Esophagus muscularis mucosa (tissue), 4 donors: ENCODE measurements at places on chromosomes 3 and 15. TPM values are rescaled to one million over a fixed set of nuclear protein-coding genes. Genes with fewer than 3 reads are reported as not detected.

DNA sequence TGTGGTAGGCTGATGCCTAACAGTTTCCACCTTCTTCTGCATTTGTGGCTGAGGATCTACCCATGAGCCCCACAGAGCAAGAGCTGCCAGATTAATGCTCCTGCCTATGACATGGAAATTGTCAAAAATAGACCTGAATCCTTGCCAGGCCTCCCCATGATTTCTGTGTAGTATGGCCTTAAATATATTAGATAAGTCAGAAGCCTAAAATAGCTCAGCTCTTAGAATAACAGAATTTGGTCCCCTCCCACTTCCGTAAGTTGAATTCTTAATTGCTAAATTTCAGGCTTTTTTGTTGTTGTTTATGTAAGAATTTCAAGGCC, 129.0 kb downstream of the SERPINI1 start:
- no peaks in the 10 kb centered on the region for H3K36me3 ChIP-seq
- no peak overlapping the region for H3K4me3 ChIP-seq
- no peaks in the 10 kb centered on the region for H3K4me1 ChIP-seq
- no peak overlapping the region for H3K27ac ChIP-seq

DNA sequence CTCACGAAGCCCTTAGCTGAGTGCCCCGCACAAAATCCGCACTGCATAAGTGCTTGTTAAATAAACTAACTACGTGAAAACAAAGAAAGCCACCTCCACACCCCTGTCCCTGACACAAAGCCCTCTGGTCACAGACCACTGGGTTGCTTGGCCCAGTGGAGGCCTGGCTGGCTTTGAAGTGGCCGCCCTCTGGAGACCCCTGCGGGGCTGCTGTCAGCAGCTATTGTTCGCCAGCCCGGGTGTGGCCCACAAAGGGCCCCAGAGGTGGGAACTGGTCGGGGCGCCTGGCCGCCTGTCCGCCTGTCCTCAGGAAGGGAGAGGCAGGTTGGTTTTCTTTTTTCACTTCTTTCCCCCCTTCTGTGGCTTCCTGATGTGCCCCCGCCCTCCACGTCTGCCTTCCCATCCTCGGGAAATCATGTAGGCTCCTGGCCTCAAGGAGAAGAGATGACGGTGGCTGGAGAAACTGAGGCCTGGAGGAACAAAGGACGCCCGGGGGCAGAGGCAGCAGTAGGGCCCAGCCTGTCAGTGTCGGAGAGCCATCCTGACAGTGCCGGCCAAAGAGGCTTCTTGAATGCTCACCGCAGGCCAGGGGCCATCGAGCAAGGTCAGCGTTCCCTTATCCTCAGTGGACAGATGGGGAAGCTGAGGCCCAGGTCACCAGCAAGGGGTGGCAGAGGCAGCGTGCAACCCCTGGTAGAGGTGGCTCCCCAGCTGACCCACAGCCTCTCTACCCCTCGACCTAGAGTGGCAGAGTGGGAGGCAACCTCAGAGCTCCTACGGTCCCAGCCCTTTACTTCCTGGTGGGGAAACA, 61.1 kb downstream of the SLC6A6 start:
- H3K4me3 ChIP-seq, result no peak overlapping the region
- H3K36me3 ChIP-seq, result peaks cover 10% of the 10 kb centered on the region
- H3K27ac ChIP-seq, result no peak overlapping the region
- H3K27me3 ChIP-seq, result no peaks in the 10 kb centered on the region
- peaks cover 28% of the 10 kb centered on the region for H3K4me1 ChIP-seq

- no peak for DNase-seq
- H3K4me1 ChIP-seq, result no peaks in the 10 kb centered on the region
- H3K27me3 ChIP-seq, result no peaks in the 10 kb centered on the region
- H3K27ac ChIP-seq, result no peak overlapping the region
Measured at GRCh38 chr3:150292891-150293290, 115.2 kb upstream of the TSC22D2 start.

- no peak overlapping the region for H3K4me3 ChIP-seq
- H3K27ac ChIP-seq, result no peak overlapping the region
- H3K27me3 ChIP-seq, result no peaks in the 10 kb centered on the region
- H3K4me1 ChIP-seq, result no peaks in the 10 kb centered on the region
- DNase-seq, result no peak
Measured at GRCh38 chr15:41079717-41080116, 36.4 kb downstream of the INO80 start.

DNA sequence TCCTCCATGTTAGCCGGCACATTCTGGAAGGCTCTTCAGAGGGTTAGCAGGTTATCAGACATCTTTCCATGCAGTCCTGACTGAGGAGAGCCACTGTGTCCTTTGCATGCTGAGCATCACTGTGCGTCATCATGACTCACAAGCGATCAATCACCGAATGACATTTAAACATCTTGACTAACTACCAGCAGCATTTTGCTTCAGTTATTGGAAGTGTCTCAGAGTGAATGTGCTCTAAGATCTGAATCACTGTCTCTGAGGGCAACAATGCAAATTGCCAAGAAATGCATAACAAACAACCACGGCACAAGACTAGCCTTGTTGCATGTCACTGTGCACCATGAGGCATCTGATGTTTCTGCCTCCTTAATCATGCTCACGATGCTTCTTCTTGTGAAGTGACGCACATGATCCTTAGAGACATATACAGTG, 18.3 kb upstream of the ATP8B4 start:
- H3K27me3 ChIP-seq, result no peaks in the 10 kb centered on the region
- H3K4me3 ChIP-seq, result no peak overlapping the region
- no peak for DNase-seq
- peaks cover 25% of the 10 kb centered on the region for H3K4me1 ChIP-seq
- H3K27ac ChIP-seq, result no peak overlapping the region

- H3K27me3 ChIP-seq, result no peaks in the 10 kb centered on the region
- no peaks in the 10 kb centered on the region for H3K36me3 ChIP-seq
- no peak overlapping the region for H3K27ac ChIP-seq
- no peak for DNase-seq
Measured at GRCh38 chr3:161644891-161645635, 148.5 kb downstream of the OTOL1 start.

GRCh38 chr3:128217702-128218547, 64.6 kb downstream of the EEFSEC start:
- no peak overlapping the region for H3K4me3 ChIP-seq
- no peaks in the 10 kb centered on the region for H3K27me3 ChIP-seq
- H3K36me3 ChIP-seq, result no peaks in the 10 kb centered on the region
- H3K4me1 ChIP-seq, result no peaks in the 10 kb centered on the region
- no peak for DNase-seq

GRCh38 chr3:56878074-56878473, 76.3 kb upstream of the ARHGEF3 start:
- no peaks in the 10 kb centered on the region for H3K36me3 ChIP-seq
- H3K4me3 ChIP-seq, result no peak overlapping the region
- H3K27me3 ChIP-seq, result no peaks in the 10 kb centered on the region
- DNase-seq, result no peak
- H3K4me1 ChIP-seq, result peaks cover 5% of the 10 kb centered on the region

- H3K27ac ChIP-seq, result peak overlapping the region; percentile 91
- DNase-seq, result no peak
- peak overlapping the region; percentile 50 for H3K4me3 ChIP-seq
- no peaks in the 10 kb centered on the region for H3K27me3 ChIP-seq
- peaks cover 99% of the 10 kb centered on the region for H3K4me1 ChIP-seq
Measured at GRCh38 chr3:123412811-123413604, 35.9 kb downstream of the ADCY5 start.

DNA sequence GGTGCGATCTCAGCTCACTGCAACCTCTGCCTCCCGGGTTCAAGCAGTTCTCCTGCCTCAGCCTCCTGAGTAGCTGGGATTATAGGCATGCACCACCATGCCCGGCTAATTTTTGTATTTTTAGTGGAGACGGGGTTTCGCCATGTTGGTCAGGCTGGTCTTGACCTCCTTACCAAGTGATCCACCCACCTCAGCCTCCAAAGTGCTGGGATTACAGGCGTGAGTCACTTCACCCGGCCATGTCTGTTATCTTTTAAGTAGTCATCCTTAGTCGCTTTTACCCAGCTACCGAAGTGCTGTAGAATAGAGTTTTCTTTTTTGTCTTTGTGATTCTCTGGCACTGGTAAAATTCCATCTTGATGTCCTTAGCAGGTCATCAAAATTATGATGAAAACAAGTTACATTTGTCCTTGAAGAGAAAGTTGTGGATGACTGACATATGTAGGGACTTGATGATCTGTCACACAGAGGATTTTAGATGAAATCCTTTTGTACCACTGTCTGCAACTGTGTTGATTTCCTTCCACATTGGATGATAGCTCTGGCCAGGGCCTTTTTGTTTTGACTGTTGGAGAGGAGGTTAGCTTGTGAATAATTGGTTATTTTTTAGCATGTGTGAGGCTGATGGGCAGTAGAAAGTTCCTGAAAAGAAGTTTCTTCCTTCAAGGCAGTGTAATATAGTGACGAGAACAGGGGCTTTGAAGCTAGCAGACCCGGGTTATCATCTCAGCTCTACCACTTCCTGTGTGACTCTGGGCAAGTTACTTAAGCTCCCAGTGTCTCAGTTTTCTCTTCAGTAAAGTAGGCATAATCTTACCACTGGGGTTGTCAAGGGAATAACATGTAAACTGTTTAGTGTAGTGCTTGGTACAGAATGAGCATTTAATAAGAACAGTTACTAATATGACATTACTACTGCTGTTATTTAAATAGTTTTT, 18.8 kb downstream of the ATG7 start:
- H3K4me3 ChIP-seq, result no peak overlapping the region
- no peak overlapping the region for H3K27ac ChIP-seq
- no peaks in the 10 kb centered on the region for H3K36me3 ChIP-seq
- peaks cover 54% of the 10 kb centered on the region for H3K4me1 ChIP-seq
- no peak for DNase-seq

- H3K36me3 ChIP-seq, result peaks cover 10% of the 10 kb centered on the region
- no peak for DNase-seq
- H3K27me3 ChIP-seq, result no peaks in the 10 kb centered on the region
- H3K4me3 ChIP-seq, result peak overlapping the region; percentile 81
- peaks cover 41% of the 10 kb centered on the region for H3K4me1 ChIP-seq
Measured at GRCh38 chr15:22839046-22839695, 705 bp downstream of the NIPA2 start.

DNA sequence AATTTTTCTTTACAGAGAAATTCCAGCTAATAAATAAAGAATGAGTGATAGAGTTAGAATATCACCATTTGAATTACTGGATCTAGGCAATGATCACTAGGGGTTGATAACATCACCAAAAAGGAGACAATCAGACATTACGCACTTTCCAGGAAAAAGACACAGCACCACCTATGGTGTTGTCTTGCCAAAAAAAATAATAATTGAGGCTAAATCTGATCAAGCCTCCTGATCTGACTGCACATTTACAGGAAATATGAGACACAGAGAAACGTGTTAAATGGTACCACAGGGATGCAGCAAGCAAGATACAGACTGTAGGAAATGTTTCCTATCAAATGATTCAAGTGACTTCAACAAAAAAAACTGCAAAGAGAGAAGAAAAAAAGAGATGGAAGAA, 92.8 kb downstream of the EOMES start:
- no peak for DNase-seq
- H3K27me3 ChIP-seq, result no peaks in the 10 kb centered on the region
- H3K4me1 ChIP-seq, result peaks cover 32% of the 10 kb centered on the region
- H3K36me3 ChIP-seq, result no peaks in the 10 kb centered on the region
- no peak overlapping the region for H3K4me3 ChIP-seq

DNA sequence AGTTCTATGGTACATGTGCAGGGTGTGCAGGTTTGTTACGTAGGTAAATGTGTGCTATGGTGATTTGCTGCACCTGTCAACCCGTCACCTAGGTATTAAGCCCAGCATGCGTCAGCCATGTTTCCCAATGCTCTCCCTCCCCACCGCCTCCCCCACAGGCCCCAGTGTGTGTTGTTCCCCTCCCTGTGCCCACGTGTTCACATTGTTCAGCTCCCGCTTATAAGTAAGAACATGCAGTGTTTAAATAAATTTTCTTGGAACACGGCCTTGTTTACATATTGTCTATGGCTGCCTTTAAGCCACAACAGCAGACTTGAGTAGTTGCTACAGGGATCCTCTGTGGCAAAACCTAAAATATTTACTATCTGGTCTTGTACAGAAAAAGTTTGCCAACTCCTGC, 41.3 kb upstream of the CORO2B start:
- no peak for DNase-seq
- no peak overlapping the region for H3K27ac ChIP-seq
- no peaks in the 10 kb centered on the region for H3K4me1 ChIP-seq
- no peak overlapping the region for H3K4me3 ChIP-seq
- no peaks in the 10 kb centered on the region for H3K36me3 ChIP-seq

DNA sequence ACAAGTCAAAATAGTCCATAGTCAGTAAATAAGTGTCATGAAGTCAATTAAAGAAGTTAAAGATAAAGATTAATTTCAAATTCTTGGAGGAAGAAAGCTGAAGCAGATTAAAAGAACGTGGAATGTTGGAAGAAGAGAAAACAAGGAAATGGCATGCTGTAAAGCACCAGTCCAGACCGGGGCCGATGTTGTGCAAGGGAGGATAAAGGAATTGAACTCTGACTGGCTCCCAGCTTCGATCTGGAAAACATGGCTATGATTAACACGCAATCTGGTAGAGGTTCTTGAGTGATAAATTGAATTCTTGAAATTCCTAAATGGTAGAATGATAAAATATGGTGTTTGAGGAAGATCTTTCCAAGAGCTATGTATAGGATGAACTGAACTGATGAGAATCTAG, 194.4 kb downstream of the MEIS2 start:
- H3K4me1 ChIP-seq, result peaks cover 42% of the 10 kb centered on the region
- H3K4me3 ChIP-seq, result no peak overlapping the region
- no peaks in the 10 kb centered on the region for H3K36me3 ChIP-seq
- H3K27ac ChIP-seq, result no peak overlapping the region
- DNase-seq, result no peak

- no peak overlapping the region for H3K4me3 ChIP-seq
- no peaks in the 10 kb centered on the region for H3K36me3 ChIP-seq
- no peaks in the 10 kb centered on the region for H3K4me1 ChIP-seq
- H3K27me3 ChIP-seq, result no peaks in the 10 kb centered on the region
- DNase-seq, result no peak
Measured at GRCh38 chr3:146485297-146485696, 15.9 kb upstream of the PLSCR2 start.

GRCh38 chr3:51706788-51707731, at the start of gene GRM2:
GRM2 (plus strand) TSS chr3:51707068; CDS start chr3:51708984, 1,916 bp downstream.
- no peaks in the 10 kb centered on the region for H3K4me1 ChIP-seq
- peaks cover 32% of the 10 kb centered on the region for H3K36me3 ChIP-seq
- no peak within 1 kb of the TSS for H3K27ac ChIP-seq
- peak within 1 kb of the TSS; percentile 42 for H3K4me3 ChIP-seq
- no peak for DNase-seq

GRCh38 chr3:106635271-106635670, 742.0 kb upstream of the CCDC54 start:
- H3K36me3 ChIP-seq, result no peaks in the 10 kb centered on the region
- no peaks in the 10 kb centered on the region for H3K4me1 ChIP-seq
- H3K4me3 ChIP-seq, result no peak overlapping the region
- DNase-seq, result no peak

GRCh38 chr3:151307583-151308488, 8.8 kb downstream of the GPR87 start:
- H3K36me3 ChIP-seq, result no peaks in the 10 kb centered on the region
- H3K27me3 ChIP-seq, result no peaks in the 10 kb centered on the region
- no peaks in the 10 kb centered on the region for H3K4me1 ChIP-seq

The UNC13C gene
- 4.2 TPM for total RNA-seq

The IGSF11 gene
- 13.7 TPM for total RNA-seq

The SCN5A gene
- 0.50 TPM for total RNA-seq

The GDPGP1 gene
- 7.4 TPM for total RNA-seq

The OR5K2 gene
- not detected for total RNA-seq

The PCSK6 gene
- total RNA-seq, result 13.6 TPM

The ACTC1 gene
- total RNA-seq, result 8.7 TPM

The RTP3 gene
- not detected for total RNA-seq

The ACP3 gene
- total RNA-seq, result 2.1 TPM

The ALDH1L1 gene
- 31.5 TPM for total RNA-seq

The SLC2A2 gene
- not detected for total RNA-seq

The IGDCC3 gene
- total RNA-seq, result not detected

The SLC28A2 gene
- total RNA-seq, result not detected

The KLHL40 gene
- total RNA-seq, result not detected

The GPR176 gene
- 5.6 TPM for total RNA-seq
